ENCODE measurements at places on chromosomes 16 and 17. TPM values are rescaled to one million over a fixed set of nuclear protein-coding genes. Genes with fewer than 3 reads are reported as not detected.

DNA sequence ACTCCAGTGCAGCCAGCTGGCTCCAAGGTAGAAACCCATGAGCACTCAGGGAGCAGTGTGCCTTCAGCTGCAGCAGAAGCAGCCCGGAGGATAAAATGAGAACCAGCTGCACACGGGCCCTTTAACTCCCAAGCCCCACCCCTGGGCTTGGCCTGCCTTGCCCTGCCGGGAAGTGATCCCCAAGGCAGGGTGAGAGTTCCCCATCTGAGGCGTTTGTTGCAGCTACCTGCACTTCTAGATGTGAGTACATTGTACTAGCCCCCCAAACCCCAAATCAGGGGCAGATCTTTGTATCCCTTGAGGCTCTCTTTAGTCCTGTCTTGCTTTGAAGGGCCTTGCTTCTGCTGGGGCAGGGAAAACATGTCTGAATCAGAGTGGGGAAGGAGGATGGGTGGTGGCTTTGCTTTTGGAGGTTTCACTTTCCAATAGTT lies at the start of gene MVP:
Gene MVP (plus strand): TSS at position 192 of the 431 bp plus-strand sequence. CDS start 10,088 bp downstream, outside the sequence.
- no peaks in the 10 kb centered on the region for H3K27me3 ChIP-seq
- peaks cover 12% of the 10 kb centered on the region for H3K36me3 ChIP-seq
- peaks cover 83% of the 10 kb centered on the region for H3K4me1 ChIP-seq
- peak within 1 kb of the TSS; percentile 86 for H3K27ac ChIP-seq
- peak; percentile 47 for DNase-seq

DNA sequence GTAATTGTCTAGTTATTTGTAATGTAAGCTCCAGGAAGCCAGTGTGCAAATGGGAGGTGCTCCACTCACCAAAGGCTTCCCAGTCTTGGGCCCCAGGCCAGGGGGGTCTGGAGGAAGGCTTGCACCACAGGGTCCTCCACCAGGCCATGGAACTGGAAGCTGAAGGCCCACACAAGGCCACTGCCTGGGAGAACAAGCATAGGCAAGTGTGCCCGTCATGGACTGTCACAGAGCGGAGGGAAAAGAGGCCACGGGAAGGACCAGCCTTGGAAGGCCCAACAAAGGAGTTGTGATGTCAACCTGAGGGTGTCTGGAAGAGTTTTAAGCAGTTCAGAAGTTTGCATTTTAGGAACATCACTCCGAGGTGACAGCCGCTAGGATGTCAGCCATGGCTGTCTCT lies 3.0 kb upstream of the SRRM2 start:
- no peak overlapping the region for H3K27ac ChIP-seq
- DNase-seq: no peak
- H3K36me3 ChIP-seq: no peaks in the 10 kb centered on the region
- H3K4me1 ChIP-seq: peaks cover 21% of the 10 kb centered on the region
- no peaks in the 10 kb centered on the region for H3K27me3 ChIP-seq

DNA sequence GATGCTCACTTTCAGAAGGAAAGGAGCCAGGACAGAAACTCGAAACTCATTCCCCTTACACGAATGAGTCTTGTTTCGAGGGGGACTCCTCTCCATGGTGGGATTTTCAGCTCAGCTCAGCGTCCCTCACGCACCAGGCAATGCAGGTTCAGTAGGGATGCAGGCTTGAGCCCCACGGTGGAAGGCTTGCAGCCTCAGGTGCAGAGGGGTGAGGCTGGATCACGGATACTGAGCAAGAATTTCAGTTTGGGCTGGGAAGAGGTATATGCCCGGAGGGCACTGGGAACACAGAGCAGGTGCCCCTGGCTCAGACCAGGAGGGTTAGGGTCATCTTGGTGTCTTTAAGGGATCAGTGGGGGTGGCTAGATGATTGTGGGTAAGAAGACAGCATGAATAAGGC lies 344.9 kb upstream of the TNRC6C start:
- no peak overlapping the region for H3K27ac ChIP-seq
- DNase-seq: no peak
- no peaks in the 10 kb centered on the region for H3K27me3 ChIP-seq

DNA sequence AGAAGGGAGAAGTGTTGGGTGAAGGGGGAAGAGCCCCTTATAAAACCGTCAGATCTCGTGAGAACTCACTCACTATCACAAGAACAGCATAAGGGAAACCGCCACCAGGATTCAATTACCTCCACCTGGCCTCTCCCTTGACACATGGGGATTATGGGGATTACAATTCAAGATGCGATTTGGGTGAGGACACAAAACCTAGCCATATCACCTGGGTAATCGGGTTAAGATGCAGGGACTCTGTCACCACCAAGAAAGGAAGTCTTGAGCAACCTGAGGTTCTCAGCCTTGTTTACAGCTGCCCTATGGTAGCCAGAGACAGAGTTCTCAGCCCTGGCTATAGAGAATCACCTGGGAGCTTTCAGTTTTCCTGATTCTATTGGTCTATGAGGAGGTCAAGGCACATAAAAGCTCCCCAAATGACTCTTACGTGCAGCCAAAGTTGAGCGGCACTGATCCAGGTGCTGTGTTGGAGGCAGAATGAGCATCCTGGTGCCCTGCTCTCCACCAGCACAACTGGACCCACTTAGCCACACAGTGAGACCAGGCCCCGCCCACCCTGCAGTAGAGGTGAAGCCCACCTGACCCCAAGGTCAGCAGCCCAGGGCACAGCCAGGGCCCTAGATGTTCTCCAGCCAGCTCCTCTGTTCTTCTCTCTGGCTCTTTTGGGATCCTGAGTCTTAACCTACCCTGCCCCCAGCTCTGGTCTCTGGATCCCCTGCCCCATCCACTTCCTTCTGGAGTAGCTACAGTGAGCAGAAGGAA lies 138.5 kb upstream of the CDH5 start:
- H3K4me1 ChIP-seq: no peaks in the 10 kb centered on the region
- H3K4me3 ChIP-seq: no peak overlapping the region
- no peak overlapping the region for H3K27ac ChIP-seq
- DNase-seq: no peak
- H3K36me3 ChIP-seq: no peaks in the 10 kb centered on the region
- H3K27me3 ChIP-seq: no peaks in the 10 kb centered on the region

DNA sequence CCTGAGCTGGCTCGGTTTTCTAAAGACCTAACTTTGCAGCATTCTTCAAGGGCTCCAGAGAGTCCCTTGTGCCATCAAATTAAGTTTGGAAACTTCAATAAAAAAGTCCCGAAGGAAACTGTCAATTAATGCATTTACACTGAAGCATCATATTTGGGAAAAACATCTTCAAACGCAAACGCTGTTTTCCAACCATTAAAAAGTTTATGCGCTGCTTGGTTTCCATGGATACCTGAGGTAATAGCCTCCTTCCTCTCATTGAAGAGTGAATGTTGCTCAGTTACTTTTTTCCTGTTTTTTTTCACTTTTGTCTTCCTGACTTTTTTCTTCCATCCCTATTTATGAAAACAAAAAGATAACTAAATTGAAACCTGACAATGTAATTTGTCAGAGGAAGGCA lies 399.1 kb downstream of the MAF start:
- no peak overlapping the region for H3K4me3 ChIP-seq
- H3K4me1 ChIP-seq: no peaks in the 10 kb centered on the region
- H3K27me3 ChIP-seq: no peaks in the 10 kb centered on the region
- DNase-seq: no peak
- no peaks in the 10 kb centered on the region for H3K36me3 ChIP-seq

DNA sequence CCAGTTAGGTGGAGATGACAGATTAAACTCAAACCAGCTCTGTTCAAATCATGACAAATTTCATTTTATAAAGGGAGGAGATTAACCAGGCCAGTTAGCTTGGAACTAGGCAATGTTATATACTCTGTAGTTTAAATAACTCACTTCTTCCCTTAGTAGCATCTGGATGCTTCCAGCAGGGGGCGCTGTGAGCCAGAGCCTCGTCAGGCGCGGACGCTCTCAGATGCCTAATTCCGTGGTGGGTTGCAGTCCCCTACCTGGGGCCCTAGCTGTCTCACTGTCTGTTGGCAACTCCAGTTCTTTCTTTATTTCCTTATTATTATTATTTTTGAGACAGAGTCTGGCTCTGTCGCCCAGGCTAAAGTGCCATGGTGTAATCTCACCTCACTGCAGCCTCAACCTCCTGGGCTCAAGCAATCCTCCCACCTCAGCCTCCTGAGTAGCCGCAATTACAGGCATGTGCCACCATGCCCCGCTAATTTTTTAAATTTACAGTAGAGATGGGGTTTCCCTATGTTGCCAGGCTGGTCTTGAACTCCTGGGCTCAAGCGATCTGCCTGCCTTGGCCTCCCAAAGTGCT lies 17.3 kb upstream of the WFDC1 start:
- peaks cover 3% of the 10 kb centered on the region for H3K27me3 ChIP-seq
- H3K36me3 ChIP-seq: no peaks in the 10 kb centered on the region
- DNase-seq: peak; percentile 55
- H3K4me3 ChIP-seq: no peak overlapping the region
- H3K4me1 ChIP-seq: no peaks in the 10 kb centered on the region

GRCh38 chr16:47461598-47462266 lies 601 bp downstream of the PHKB start:
- H3K4me1 ChIP-seq: peaks cover 56% of the 10 kb centered on the region
- peak overlapping the region; percentile 82 for H3K27ac ChIP-seq
- H3K27me3 ChIP-seq: no peaks in the 10 kb centered on the region

GRCh38 chr16:54317101-54317611 lies 30.6 kb upstream of the IRX3 start:
- no peak overlapping the region for H3K27ac ChIP-seq
- DNase-seq: no peak
- H3K27me3 ChIP-seq: no peaks in the 10 kb centered on the region
- no peaks in the 10 kb centered on the region for H3K4me1 ChIP-seq

The HP gene
- total RNA-seq: not detected

GRCh38 chr16:8867932-8868415 lies 832 bp downstream of the CARHSP1 start:
- no peak for DNase-seq
- no peaks in the 10 kb centered on the region for H3K27me3 ChIP-seq
- peak overlapping the region; percentile 54 for H3K27ac ChIP-seq
- peak overlapping the region; percentile 54 for H3K4me3 ChIP-seq
- no peaks in the 10 kb centered on the region for H3K36me3 ChIP-seq

- H3K4me1 ChIP-seq: peaks cover 54% of the 10 kb centered on the region
- H3K36me3 ChIP-seq: no peaks in the 10 kb centered on the region
- no peak overlapping the region for H3K27ac ChIP-seq
Observed at GRCh38 chr16:3101841-3102470, 2.9 kb upstream of the ZSCAN10 start.

GRCh38 chr17:50955160-50955559 lies 89.0 kb upstream of the TOB1 start:
- H3K4me1 ChIP-seq: peaks cover 10% of the 10 kb centered on the region
- H3K4me3 ChIP-seq: no peak overlapping the region

GRCh38 chr16:52613508-52613907 lies 66.6 kb upstream of the TOX3 start:
- H3K4me3 ChIP-seq: no peak overlapping the region
- no peak for DNase-seq
- no peaks in the 10 kb centered on the region for H3K27me3 ChIP-seq
- H3K4me1 ChIP-seq: no peaks in the 10 kb centered on the region
- no peak overlapping the region for H3K27ac ChIP-seq

DNA sequence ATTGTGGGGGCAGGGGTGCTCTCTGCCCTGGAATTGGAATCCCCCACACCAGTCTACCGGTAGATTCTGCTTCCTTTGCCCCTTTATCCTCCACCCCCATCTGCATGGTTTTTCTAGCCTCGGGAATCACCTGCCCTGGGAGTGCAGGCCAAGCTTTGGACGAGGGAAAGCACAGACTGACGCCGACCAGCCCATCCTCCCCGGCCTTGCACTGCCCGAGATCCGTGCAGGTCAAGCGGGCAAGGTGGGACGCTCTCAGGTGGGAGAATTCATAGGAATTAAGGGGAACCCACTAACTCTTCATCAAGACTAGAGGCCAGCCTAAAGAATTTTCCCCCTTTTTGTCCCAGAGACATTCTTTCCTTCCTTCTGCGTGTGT lies 9.9 kb upstream of the HOXB13 start:
- H3K36me3 ChIP-seq: no peaks in the 10 kb centered on the region
- no peak overlapping the region for H3K27ac ChIP-seq
- H3K4me3 ChIP-seq: no peak overlapping the region
- peaks cover 12% of the 10 kb centered on the region for H3K4me1 ChIP-seq

GRCh38 chr16:81128726-81129524 lies 32.7 kb upstream of the GCSH start:
- no peaks in the 10 kb centered on the region for H3K27me3 ChIP-seq
- no peaks in the 10 kb centered on the region for H3K36me3 ChIP-seq
- no peak overlapping the region for H3K4me3 ChIP-seq
- no peak for DNase-seq
- no peaks in the 10 kb centered on the region for H3K4me1 ChIP-seq
- H3K27ac ChIP-seq: no peak overlapping the region

The CSF3 gene
- total RNA-seq: not detected

DNA sequence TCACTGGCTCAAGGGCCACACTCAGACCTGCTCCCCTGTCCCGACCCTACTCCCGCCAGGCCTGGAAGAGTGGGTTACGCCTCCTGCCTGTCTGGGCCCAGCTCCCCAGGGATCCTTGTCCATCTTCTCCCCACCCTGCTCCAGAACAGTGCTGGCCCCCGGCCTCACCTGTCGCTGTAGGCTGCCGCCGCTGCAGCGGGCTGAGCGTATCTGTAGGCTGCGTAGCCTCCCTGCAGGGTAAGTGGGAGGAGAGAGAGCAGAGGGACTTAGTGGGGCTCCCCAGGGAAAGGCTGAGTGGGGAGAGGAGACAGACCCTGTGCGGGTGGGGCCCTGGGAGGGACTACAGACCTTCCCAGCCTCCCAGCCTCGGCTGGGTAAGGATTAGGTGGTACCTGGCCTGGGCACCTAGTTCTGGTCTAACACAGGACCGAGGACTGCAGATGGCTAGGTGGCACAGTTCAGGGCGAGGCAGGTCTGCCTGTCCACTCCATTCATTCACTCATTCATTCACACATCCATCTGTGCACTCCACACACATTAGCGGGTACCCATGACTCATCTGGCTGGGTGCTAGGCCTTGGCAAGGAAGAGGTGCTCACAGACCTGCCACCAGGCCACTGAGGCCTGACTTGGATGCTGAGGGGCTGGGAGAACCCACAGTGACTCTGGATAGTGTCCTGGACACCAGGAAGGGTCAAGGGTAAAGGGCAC lies 20.9 kb downstream of the ENGASE start:
- no peak for DNase-seq
- H3K4me1 ChIP-seq: peaks cover 11% of the 10 kb centered on the region
- H3K27me3 ChIP-seq: peaks cover 10% of the 10 kb centered on the region
- H3K36me3 ChIP-seq: no peaks in the 10 kb centered on the region
- H3K4me3 ChIP-seq: no peak overlapping the region

The CD79B gene
- 17.2 TPM for total RNA-seq

Data from CD4-positive, alpha-beta memory T cell (primary cell).